NCI-H1436 (cell line): ENCODE measurements at places on chromosomes 2 and 18.

DNA sequence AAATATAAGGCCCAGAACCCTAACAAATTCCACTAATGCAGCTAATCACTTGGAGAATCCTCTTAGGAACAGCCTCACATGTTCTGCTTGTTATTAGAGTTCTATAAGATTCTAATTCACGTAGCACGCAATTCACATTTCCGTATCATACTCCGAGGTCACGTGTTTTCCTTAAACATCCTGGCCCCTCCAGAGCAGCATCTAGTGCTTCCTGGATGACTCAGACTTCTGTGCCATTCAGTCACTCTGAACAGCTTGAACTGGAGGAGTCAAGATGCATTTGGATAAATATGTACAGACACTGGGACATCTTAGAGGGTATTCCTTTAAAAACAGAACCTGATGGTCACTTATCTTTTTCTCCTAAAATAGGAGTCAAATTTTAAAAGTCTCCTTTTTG lies 156.5 kb downstream of the MYO5B start:
- no peak for DNase-seq

- no peak for DNase-seq
These were observed 86.6 kb downstream of the ANTXR1 start for GRCh38 chr2:69099541-69099940.

DNA sequence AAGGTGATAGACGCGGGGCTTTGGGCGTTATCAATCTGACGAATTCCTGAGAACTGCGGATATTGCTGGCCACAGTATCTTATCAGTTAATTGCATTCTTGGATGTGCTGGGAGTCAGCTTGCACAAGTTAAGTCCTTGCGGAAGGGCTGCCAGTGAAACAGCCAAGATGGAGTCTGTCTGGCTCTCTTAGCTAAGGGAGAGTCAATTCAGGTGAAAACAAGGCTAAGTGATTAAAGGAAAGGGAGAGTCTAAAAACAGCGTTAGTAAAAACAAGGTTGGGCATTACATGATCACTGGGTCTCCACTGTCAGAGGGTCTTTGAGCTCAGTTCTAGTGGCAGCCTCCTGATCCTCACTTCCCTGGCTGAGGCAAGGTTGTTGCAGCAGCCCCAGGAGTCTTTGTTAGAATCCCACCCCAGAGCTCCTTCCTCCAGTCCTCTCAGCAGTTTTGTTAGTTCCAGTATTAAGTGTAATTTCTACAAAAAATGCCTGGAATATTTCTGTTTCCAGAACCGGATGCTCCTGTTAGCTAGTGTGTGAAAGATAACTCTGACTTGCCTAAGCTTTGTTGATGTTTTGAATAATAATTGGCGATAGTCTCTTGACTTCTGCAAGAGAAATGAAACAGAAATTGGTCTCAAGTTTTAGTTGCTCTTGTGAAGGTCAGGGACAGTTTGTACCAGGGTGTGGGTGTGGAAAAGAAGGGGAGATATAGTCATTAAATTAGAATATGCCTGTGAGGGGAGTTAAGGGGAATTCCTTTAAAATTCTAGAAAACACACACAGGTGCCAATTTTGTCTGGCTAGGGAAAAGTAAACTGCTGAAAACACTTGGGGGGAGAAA lies 10.6 kb downstream of the CFLAR start:
- no peak for DNase-seq

DNA sequence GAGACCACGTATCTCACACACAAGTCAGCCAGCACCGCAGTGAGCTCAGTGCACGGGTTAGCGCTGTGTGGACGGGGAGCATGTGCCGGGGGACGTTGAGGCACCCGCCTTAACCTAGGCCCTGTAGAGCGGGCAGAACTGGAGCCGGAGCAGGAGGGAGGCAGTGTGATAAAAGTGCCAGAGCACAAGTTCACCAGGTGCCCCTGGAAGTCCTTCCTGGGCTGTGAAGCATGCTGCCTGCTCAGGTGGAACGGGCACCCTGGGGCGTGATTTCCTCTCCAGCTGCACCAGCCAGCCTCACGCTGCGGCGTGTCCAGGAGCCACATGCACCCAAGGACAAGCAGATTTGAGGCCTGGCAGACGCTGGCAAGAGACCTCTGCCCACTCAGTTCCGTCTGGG lies 50.3 kb downstream of the ITGB1BP1 start:
- DNase-seq: no peak

GRCh38 chr2:149906886-149907285 lies 319.3 kb upstream of the MMADHC start:
- DNase-seq: no peak

- DNase-seq: no peak
These were observed 304.6 kb downstream of the TXNL1 start for GRCh38 chr18:56333839-56334238.

DNA sequence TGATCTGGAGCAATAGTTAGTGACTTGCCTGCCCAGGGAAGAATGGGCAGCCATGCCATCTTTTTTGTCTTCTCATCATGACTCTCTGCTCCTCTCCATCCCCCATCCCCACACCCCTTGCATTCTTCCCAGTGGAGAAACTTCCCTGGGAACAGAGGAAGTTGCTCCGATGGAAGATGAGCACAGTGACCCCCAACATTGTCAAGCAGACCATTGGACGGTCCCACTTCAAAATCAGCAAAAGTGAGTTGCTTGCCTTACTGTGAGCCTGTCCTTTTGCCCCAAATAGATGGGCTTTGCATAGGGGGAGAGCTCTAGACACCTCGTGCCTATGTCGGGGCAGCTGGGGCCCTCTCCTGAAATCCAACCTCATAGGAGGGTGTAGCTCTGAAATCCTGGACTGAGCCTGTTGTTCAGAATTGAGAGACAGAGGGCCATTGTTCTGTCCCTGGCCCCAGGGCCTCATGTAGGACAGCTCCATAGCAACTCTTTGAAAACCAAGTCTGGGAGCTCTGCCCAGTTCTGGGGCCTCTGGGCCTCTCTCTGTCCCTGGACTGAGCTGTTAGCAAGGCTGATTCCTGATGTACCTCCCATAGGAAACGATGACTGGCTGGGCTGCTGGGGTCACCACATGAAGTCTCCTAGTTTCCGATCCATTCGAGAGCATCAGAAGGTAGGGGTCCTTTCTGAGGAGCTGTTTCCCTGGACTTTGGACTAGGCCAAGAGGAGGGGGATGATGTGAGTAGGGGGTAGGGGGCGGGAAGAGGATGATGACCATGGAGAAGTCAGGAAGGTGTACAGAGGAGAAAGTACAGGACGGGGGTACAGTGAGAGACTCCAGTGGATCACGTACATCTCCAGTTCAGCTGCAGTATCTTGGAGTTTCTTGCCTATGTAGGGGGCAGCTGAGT lies 35.2 kb downstream of the TTLL4 start:
- DNase-seq: no peak
